ELR (cell line): ENCODE measurements at places on chromosomes 11 and 22.

DNA sequence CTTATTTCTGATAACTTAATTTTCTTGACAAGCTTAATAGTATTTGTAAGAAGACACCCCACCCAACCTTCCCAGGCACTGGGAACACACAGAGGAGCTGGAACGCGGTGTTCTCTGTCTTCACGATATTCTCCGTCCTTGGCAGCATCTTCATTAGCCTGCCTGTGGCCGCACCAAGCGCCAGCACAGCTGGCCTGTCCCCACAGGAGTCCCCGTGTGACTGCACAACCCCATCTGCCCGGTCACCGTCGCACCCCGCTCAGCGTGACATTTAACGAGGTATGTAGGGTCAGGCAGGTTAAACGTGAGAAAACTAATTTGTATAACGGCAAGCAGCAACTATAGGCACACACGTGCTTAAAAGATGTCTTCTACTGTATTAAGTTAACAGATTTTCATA is 293.3 kb downstream of the BRD1 start:
- no peak for DNase-seq

DNA sequence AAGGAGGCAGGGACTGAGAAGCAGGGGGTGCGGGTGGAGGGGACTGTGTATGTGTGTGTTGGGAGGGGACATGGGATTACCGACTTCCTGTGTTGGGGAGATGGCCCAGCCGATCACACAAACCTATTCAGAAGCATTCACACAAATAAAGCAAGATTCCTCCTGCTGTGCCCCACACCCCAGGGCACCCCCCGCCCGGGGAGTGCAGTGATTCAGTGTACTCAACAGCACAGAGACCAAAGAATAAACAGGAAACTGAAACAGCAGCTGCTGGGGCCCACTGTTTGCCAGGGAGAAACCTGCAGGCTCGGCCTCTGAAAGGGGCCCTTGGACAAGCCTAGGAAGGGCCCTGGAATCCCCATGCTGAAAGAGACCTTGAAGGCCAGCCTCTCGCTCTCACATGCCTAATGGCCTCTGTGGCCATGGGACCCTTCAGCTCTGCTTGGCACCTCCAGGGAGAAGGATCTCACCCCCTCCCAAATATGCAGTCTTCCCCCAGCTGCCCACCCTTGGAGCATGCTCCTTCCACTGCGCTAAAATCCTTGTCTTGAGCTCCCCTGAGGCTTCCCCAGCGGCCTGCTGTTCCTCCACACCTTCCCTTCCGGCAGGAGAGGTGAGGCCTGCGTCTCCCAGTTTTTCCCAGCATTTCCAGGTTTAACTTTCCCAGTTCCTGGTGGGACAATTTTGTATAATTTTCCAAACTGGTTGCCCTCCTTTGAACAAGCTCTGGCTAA is 72.9 kb downstream of the CSNK2A3 start:
- peak; percentile 16 for DNase-seq

- DNase-seq, result no peak
Observed at GRCh38 chr22:23503736-23504440, 76.2 kb downstream of the IGLL1 start.

GRCh38 chr11:79362821-79363220 is 78.0 kb downstream of the TENM4 start:
- DNase-seq, result no peak

DNA sequence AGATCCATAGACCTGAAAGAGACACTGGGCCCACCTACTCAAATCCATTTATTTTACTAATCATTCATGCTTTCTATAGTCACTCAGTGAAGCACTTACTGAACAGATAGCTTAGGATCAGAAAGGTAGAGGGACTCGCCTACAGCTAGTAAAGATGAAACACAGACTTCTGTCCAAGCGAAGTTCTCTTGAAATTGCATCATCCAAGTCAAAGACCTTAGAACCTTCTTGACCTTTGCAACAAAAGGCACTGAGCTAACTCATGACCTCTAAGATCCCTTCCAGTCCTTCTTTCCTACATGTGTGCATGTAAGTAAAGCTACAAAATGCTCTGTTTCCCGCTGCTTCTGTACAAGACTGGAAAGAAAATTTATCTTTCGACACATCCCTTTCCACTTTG is 377.6 kb downstream of the LARGE1 start:
- no peak for DNase-seq

GRCh38 chr11:46710821-46711269 is 8.2 kb upstream of the F2 start:
- peak; percentile 81 for DNase-seq

GRCh38 chr11:118838905-118839553 is 44.7 kb upstream of the CXCR5 start:
- DNase-seq, result no peak

- DNase-seq, result peak; percentile 89
Observed at GRCh38 chr11:82867495-82868082, 32.6 kb downstream of the PRCP start.

GRCh38 chr22:44698531-44699421 is 3.2 kb upstream of the PRR5 start:
- DNase-seq, result peak; percentile 72
